ENCODE measurements at places on chromosomes 2 and 18.

DNA sequence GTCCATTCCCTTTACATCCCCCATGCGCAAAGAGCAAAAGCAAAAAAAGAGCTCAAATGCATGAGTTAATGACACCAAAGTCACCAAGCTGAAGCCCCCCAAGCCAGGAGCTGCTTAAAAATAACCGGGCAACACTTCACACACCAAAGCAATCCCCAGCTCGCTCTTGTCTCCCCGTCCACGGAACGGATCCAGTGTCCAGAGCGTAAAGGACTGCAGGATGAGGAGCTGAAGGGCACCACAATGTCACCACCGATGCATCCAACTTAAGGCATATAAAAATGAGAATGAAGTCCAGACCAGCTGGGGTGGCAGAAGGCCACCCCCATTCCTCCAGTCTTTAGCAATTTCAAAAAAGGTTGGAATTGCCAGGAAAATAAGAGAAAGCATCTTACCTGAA, 8.7 kb downstream of the SMAD7 start:
- no peak for DNase-seq

DNA sequence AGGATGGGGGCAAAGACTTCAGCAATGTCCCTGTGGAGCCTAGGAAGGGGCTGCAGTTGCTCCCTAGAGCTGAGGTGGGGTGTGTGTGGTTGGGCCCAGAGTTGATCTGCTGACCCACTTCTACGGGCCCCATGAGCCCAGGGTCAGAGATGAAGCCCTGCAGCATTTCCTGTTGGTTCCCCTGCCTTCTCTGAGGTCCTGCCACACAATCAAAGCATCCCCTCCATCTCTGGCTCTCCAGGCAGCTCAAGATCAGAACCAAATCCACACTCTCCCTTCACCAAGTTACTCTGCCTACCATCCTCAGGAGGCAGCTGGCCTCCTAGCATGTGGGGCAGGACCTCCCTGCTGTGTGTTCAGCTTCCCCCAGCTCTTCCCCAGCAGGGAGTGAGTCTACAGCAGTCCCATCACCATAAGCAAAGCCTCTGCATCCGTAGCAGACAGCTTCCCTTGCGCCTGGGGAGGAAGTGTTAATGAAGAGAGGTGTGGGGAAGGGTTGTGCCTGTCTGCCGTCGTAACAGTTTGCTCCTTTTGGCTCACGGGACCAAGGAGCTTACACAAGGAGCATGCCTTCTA, 26.9 kb downstream of the TMEM247 start:
- DNase-seq, result no peak

GRCh38 chr2:162245781-162246180, 2.5 kb upstream of the FAP start:
- DNase-seq, result no peak

GRCh38 chr18:8616028-8616401, 6.8 kb downstream of the RAB12 start:
- DNase-seq, result no peak

GRCh38 chr18:32175265-32175664, 14.6 kb upstream of the MEP1B start:
- DNase-seq, result no peak

DNA sequence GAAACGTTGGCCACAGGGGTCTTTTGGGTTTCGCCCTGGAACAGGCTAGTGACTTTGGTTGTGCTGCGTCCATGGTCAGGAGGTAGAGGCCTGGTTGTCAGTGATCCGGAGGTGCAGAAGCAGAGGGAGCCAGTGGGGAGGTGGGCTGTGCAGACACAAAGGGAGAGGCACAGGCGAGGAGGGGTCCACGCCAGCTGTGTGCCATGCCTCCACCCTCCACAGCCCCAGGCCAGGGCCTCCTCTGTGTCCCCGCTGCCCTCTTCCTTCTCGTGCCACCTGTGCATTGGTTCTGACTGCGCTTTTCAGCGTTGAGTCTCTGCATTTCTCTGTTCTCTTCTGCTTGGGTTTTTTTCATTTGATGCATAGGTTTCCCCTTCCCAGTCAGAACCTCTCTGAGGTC, 121.0 kb downstream of the GBX2 start:
- no peak for DNase-seq

DNA sequence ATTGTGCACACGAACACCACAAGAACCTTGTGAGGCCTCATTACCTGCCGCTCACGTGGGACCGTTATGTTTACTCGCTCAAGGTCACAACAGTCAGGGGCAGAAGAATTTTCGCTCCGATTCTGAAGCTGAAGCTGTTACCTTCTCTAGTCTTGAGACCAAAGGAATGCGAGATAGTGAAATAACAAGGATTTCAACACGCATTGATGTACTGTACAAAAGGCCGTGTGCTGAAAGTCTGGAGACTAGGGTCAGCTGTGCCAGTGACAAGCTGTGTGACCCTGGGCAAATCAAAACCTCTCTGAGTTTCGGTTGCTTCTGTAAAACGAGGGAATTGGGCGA, 583 bp downstream of the NEMP2 start:
- DNase-seq, result no peak

DNA sequence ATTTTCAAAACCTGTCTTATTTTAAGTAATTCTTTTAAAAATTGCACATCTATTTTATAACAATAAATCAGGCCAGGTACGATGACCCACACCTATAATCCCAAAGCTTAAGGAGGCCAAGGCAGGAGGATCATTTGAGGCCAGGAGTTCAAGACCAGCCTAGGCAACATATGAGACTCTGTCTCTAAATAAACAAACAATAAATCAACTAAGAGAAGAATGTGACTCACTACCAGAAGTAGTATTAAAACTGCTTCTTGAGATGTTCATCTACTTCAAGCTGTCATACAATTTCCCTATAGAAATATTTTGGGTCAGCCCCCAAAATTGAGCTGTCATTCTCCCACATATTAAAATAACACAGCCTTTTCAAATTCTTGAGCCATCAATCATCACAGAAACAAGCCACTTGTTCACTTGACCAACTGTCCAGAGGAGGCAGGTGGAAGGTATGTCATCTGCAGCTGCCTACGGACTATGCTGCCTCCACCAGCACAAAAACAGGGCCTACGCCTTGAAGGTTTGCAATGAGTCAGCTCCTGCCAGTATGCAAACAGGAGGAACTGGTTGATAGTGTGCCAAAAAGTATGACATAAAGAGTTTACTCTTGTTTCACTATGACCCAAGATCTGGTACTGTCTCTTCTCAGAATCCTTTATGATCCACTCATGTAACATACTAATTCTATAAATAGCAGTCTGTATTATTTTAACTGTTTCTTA, 33.6 kb downstream of the KIDINS220 start:
- no peak for DNase-seq

DNA sequence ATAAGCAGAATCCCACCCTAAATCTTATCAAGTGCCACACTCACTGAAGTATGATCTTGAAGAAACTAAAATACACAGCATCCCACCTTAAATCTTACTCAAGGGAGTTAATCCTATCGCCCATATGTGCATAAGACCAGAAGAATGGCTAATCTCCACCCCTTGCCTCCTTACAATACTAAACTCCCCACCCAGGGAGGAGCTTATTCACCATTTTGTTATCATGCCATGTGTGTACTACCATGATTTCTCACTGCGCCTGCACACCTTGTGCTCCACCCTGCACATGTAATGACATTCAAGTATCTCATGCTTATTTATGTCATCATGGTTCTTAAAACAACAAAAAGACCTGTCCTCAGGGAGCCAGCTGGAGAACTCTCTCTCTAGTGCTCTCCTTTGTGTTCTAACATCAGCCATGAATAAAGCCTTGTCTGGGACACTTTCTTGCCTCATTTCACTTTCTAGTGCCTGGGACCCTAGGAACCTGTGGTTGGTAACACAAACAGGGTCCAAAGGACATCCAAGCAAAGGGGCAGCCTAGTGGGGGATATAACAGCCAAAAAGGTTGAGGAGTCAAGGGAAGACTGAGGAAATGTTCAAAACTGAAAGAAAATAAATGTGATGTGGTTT, 87.4 kb downstream of the SLC66A3 start:
- DNase-seq, result no peak

- DNase-seq, result no peak
Measured at GRCh38 chr2:27003857-27004256, 28.9 kb upstream of the TMEM214 start.

- no peak for DNase-seq
Measured at GRCh38 chr2:174753038-174753633, 11.1 kb downstream of the CHRNA1 start.

DNA sequence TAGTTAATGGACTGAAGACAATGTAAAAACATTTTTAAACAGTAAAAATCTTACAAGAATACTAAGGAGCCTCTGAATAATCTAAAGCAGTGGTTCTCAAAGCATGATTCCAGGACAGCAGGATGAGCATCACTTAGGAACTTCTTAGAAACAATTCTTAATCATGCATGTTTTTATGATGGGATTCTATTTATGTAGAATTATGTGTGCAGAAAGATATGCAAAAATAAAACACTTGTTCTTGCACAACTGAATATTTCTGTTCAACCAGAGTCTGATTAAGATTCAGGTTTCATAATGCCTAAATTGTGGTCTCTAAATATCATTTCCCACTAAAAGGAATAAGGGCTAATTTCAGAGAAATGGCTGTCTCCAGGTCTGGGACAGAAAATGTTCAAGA, 69.2 kb upstream of the MTIF2 start:
- DNase-seq, result no peak

GRCh38 chr2:151049746-151050145, 211.9 kb downstream of the RBM43 start:
- no peak for DNase-seq

DNA sequence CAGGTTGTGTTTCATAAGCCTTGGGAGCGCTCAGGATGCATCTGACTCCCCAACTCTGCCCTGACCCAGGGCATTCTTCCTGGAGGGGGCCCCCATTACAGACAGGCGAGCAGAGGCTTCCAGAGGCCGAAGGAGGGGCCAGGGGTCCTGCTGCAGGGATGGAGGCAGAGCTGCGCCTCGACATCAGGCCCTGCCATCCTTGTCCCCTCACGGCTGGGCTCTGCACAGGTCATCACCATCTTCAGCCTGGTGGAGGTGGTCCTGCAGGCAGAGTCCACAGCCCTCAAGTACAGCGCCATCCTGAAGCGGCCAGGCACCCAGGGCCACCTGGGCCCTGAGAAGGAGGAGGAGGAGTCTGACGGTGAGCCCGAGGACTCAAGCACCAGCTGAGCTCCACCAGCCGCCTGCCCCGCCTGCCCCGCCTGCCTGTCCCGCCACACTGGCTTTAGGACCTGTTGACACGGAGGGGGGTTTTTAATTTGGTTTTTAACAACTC, 42.3 kb upstream of the ALPP start:
- DNase-seq, result no peak

GRCh38 chr2:201813996-201814760, 7.8 kb downstream of the CDK15 start:
- no peak for DNase-seq

- no peak for DNase-seq
Measured at GRCh38 chr2:72806280-72806945, 19.4 kb downstream of the EXOC6B start.

DNA sequence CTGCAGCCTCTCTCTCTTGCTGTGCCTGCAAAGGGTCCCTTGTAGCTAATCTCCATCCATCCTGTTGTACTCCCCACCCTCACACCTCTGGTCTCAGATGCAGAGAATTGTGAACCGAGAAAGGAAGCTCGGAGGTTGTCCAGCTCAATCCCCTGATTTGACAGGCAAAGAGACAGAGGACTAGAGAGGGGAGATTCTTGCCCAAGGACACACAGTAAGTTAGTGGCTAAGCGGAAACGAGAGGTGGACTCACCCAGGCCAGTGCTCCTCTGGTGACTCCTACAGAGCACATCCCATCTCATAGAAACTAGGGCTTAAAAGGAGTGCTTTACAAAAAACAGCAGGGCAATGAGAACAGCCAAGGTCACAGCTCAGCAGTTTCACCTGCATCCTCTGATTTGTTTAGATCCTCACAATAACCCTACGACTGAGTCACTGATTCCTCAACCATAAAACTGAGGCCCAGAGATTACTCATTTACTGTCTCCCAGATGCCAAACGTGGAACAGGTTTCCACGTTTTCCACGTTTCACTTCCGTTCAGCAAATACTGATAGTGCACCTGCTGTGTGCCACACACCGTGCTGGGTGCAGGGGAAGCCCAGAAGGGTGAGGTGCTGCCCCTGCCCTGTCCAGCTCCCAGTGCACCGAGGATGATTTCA, 22.1 kb downstream of the EHD3 start:
- no peak for DNase-seq

- DNase-seq, result no peak
Measured at GRCh38 chr2:223560749-223561435, 41.3 kb downstream of the SCG2 start.

- no peak for DNase-seq
Measured at GRCh38 chr2:1975060-1975459, 230.7 kb upstream of the PXDN start.

- DNase-seq, result no peak
Measured at GRCh38 chr2:239215136-239215925, 185.5 kb downstream of the HDAC4 start.

DNA sequence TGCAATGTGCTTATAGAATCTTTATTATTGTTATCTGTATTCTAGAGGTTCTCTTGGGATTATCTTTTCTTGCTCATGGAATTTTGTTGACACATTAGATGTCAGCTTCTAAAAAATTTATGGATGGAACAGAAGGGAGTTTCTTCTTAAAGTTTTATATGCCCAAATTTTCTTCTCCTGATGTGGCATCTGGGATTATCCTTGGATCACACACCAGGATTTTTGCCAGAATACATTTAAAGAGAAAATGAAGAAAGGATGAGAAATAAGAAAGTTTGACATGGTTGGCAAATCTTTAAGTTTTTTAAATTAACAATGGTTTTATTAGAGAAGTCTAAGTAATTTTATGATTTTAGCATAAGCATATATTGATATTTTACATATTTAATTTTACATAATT, 706.7 kb upstream of the TMEFF2 start:
- no peak for DNase-seq

GRCh38 chr2:95329891-95330793, 33.0 kb downstream of the KCNIP3 start:
- no peak for DNase-seq

- no peak for DNase-seq
Measured at GRCh38 chr18:59456657-59457056, 97.6 kb upstream of the LMAN1 start.

DNA sequence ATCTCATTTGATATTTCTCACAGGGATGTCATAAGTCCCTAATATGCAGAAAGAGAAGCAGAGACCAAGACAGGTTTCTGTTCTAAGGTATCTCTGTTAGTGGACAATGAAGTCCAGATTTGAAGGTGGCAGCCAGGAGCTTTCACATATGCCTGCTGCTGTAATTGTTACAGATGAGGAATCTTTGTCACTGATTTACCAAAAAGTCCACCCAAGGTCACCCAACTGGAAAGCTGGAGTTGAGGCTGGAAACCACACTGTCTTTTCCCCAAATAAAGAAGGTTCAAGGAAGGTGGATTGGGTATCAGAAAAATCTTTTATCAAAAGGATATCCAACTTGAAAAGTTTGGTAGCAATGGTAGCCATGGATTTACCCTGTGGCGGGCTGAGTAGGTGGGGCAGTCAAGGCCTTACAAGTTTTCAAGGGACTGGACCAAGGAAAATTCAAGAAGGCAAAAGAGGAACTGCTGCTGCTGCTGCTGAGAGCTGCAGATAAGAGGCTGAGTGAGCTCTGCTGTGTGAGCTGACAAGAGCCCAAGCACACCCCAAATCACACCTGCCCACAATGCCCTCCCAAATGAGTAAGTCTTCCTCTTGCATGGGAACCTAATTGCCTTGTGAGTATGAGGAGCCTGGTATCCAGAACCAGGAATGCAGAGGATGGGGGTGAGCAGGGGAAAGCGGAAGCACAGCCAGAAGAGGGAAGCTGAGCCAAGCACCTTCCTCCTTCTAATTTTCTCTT, 241.2 kb downstream of the ANAPC1 start:
- DNase-seq, result no peak

GRCh38 chr2:15935189-15935588, 5.2 kb upstream of the MYCN start:
- DNase-seq, result no peak

All from WTC11 (cell line).